GM23248 (cell line): ENCODE measurements at places on chromosomes 3 and 15.

GRCh38 chr3:73572368-73572767, 52.4 kb downstream of the PDZRN3 start:
- DNase-seq: no peak

DNA sequence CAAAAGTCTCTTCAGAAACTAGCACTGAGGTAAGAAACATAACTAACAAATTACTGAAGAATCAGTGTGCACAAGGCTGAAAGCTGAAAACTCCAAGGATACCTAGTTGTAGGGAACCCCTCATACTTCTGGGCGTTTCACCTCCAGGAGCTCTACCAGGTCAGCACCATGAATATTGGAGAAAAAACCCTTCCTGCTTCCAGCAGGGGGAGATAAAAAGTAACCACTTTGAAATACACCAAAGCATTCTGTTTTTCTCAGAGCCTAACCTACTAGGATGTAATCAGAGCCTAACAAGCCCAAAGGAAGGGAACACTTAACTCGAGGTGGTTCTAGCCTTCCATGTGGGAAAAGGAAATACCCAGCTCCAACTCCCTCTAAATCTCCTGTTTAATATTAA, 175.8 kb upstream of the MME start:
- peak; percentile 53 for DNase-seq

DNA sequence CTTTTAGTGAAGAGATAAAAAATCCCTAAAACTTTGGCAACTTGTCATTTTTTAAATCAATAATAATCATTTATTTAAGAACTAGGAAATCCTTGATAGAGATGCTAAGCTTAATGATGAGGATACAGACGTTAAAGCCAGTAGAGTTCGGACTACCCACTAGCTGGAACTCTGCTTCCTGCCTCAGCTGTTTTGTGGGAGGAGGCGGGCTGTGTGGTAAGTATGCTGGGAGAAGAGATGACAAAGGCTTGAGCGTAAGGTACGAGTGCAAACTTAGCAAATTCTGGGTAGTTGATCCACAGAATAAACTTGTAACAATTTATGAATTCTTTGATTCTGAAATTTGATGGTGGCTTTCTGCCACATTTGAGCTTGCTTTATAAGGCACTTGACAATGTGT, 111.2 kb upstream of the NANOGP8 start:
- DNase-seq: no peak

DNA sequence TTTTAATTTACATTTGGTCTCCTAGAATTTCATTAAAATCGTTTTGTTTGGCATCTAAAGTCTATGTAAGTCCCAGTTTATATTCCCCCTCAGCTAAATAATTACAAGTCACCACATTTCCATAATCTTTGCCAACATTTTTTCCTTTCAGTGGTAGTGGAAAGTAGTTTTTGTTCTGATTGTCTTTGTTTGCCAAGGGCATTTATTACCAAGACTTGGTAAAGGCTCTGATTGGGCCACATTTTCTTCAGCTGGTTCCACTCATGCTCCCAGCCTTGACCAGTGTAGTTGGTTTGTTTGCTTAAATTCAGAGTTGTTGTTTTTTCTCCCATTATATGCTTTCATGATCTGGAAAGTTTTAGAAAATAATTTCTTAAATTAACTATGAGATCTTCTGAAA, 153.4 kb upstream of the MME start:
- DNase-seq: no peak

DNA sequence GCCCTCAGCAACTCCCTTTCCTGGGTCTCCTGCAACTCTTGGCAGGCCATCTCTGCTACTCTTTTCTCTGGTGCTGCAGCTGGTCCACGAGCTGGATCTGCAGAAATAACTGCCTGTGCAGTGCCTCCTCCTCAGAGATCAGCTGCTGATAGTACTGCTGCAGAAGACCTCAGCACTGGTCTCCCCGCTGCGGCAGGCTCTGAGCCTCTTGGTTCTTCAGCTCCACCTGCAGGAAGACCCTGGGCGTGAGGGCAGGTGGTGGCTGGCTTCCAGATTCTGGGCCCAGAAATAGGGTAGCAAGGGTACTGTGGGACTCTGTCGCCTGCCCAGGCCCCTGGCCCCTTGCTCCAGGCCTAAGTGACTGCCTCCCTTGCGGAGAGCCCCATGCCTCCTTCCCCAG, 79.7 kb upstream of the C2CD4B start:
- DNase-seq: no peak

DNA sequence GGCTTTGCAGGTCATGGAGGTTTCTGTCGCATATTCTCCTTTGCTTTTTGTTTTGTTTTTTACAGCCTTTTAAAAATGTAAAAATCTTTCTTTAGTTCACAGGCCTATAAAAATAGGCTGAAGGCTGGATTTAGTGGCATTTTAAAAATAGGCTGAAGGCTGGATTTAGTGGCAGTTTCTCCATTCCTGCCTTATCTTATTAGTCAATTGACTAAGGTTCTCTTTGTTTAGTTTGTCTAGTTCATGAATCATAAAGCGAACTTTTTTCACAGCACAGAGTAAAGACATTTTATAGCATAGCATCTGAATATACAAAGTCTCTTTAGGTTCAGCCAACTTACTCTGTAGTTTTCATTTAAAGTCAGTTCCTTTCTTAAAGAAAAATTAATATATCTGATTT, 31.4 kb downstream of the AP4E1 start:
- DNase-seq: peak; percentile 43

DNA sequence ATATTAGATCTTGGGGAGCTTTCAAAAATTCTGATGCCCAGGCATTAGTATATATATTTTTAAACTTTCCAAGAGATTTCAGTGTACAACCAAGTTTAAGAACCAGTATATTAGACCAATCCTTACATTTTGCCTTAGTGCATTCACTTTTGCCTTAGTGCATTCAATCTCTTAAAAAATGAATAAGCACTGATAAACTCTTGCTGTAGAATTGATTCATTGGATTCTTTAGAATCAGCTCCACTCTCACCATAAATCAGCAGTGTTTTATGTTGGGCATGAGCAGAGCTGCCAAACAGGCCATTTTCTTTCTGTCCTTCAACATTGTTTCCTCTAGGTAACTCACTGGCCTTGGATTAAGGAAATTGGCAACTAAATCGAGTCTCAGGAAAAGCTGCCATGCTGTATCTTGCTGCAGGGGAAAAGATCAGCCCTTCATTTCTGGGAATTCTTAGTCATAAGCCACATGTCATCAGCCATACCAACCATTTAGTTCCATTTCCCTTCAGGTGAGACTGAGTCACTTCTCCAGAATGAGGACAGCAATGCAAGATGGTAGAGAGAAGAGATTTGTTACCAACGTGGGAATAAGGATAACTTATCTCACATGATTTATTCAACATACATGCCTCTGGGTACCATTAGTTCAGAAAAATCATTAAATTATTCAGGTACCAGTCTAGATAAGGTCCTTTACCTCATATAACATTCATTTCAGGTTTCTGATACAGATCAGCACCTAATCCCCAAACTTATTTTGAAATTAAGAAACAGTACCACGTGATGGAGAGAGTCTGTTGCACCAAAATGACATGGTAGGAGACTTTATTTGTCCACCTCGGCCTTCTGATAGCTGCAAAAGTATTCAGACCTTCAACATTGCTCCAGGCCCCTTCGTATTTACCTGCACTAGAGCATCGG, 192.5 kb downstream of the P3H2 start:
- DNase-seq: peak; percentile 12

GRCh38 chr15:93895976-93896770, 335.2 kb upstream of the MCTP2 start:
- no peak for DNase-seq

DNA sequence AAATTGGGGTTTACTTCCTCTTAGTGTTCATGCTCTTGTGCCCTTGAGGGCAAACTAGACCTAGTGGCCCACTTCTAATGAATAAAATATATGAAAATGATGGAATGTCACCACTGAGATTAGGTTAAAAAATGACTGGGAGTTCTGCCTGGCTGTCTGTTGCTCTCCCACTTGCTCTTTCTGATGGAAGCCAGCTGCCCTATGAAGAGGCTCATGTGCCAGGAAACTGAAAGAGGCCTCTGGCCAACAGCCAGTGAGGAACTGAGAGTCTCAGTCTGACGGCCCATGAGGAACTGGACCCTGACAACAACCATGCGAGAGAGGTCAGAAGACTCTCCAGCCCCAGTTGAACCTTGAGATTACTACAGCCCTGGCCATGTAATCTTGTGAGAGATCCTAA, 107.1 kb upstream of the FHIT start:
- no peak for DNase-seq

GRCh38 chr15:65264863-65265430, 21.7 kb downstream of the PARP16 start:
- no peak for DNase-seq

GRCh38 chr3:143352850-143353550, 233.4 kb downstream of the CHST2 start:
- DNase-seq: no peak

GRCh38 chr15:31325595-31326155, 960 bp upstream of the KLF13 start:
- peak; percentile 58 for DNase-seq

- no peak for DNase-seq
Measured at GRCh38 chr3:1079662-1080061, 13.2 kb upstream of the CNTN6 start.

DNA sequence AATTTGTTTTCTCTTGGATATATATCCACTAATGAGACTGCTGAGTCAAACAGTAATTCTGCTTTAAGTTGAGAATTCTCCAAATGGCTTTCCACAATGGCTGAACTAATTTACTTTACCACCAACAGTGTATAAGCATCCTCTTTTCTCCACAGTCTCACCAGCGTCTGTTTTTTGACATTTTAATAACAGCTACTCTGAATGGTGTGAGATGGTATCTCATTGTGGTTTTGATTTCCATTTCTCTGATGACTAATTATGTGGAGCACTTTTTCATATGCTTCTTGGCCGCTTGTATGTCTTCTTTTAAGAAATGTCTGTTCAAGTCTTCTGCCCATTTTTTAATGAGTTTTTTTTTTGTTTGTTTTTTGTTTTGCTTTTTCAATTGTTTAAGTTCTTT, 206.2 kb downstream of the CTNNB1 start:
- DNase-seq: peak; percentile 2

DNA sequence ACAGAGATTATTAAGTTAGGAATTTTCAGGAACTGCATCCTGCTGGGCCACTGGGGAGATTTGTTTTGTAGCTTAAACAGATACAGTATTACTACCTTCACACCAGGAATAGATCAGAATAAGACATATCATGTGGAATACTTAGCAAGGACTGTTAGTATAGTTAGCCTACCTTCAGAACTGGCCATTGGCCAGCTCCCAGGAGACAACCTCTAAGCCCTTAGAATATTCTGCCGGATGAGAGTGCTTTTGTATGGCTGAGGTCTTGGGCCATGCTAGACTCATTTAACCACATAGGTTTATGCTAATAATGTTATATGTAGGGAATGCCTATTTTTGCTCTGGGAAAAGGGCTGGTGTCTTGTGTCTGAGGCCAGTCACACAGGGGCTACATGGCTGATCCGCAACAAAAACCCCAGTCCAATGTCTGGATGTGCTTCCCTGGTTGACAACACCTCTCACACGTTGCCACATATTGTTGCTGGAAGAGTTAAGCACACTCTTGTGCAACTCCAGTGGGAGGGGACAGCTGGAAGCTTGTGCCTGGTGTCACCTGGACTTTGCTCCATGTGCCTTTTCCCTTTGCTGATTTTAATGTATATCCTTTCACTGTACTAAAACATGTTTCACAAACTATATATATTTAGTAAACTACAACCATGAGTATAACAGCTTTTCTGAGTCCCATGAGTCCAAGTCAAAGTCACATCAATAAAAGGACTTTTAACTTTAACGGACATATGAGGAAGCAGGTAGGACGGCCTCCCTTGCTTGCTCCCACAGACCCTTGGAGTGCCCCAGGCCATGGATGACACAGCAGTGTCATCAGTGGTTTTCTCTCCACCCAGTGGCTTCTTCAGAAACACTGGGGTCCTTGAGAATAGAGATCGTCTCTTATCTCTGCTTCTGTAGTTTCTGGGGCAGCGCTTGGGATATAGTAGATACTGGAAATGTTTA, 118.0 kb upstream of the C3orf80 start:
- DNase-seq: no peak
